Epithelial cell of proximal tubule (primary cell): ENCODE measurements at places on chromosomes 6 and 20. TPM values are rescaled to one million over a fixed set of nuclear protein-coding genes. Genes with fewer than 3 reads are reported as not detected.

DNA sequence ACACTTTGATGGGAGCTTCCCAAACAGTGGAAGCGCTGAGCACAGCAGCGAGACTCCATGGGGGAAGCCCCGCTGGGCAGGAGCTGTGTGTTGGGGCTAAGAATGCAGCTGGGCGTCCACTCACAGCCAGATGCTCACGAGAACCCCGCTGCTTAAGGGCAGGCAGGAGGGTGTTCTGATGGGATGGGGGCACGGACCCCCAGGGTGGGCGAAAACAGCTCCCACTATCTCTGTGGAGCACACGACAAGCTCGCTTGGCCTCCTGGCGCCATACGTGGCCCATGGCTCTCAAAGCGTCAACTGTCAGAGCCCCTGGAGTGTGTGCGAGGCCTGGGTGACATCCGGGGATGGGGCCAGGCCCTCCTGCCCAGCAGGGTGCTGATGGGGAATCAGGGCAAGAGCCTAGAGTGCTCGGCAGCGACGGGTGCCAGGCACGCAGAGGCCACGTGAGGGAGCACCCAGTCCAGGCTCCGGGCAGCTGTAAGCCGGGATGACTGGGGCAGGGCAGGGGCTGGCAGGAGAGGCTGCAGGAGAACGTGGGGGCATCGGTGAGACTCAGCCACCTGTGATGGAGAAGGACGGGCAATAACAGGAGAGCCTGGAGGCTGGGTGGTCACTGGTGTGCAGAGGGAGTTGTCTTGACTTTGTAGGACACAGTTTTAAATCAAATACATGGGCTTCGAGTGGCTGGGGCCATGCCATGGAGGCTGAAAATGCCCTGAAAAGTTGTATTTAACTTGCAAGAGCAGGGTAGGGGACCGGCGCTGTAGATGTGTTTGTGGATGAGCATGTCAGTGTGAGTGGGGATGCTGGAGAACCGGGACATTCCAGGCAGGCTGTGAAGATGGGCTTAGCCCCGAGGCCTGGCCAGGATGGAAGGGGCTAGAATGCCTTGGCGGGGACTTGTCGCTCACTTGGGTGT lies 27.3 kb downstream of the PYGB start:
- no peak for DNase-seq

GRCh38 chr6:166849749-166850183 lies 106.6 kb downstream of the RNASET2 start:
- no peak for DNase-seq

Gene TMEM244
- not detected in 2 replicates for total RNA-seq

DNA sequence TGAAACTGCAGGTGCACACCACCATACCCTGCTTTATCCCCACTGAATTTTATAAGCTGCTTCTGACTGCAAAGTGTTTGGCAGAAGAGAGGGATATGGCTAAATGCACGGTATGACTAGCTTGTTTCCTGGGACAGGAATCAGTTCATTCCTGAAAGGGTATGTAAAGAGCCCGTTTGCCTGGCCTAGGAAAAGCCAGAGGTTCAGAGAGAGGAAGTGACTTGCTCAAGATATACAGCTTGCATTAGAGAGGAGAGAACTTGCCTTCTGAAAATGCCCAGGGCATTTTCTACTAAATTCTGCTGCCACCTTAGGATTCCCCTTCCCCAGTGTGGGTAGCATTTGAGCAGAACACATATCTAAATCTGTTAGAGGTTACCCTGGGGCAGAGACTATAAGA lies 683 bp upstream of the GCNT2 start:
- no peak for DNase-seq

GRCh38 chr6:158303210-158303731 lies 9.0 kb upstream of the TULP4 start:
- no peak for DNase-seq

GRCh38 chr6:109498052-109498451 lies 15.0 kb upstream of the ZBTB24 start:
- no peak for DNase-seq

DNA sequence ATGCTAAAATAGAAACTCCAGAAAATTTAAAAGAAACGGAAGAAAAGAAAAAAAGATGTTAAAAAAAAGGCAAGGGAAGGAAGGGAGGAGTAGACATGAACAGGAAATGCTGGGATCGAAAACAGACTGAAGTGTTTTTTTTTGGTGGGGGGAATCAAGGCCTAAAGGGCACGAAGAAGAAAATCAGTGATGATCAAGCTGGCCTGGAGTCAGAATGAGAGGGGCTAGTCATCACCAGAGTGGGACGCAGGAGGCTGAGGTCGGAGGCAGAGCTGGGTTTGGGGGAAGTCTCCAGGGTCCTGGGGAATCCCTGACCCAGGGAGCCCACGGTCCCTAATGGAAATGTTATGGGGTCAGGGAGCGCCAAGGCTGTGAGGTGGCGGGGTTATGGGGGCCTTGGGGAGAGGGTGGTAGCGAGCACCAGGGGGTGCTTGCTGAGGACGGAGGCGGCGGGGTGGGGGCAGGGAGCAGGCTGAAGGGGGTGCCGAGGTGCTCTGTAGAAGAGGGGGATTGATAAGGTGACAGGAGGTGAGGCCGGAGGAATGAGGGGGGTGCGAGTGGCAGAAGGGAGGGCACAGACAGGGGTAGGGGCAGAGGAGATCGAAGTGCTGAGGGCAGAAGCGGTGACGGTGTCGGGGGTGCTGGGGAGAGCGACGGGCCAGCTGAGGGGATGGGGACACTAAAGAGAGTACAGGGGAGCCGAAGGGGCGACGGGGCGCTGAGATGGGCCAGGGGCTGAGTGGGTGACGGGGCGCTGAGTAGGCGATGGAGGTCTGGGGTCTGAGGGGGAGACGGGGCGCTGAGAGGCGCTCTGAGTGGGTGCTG lies 684 bp downstream of the ZNFX1 start:
- no peak for DNase-seq
